ENCODE measurements at places on chromosomes 7 and 10. TPM values are rescaled to one million over a fixed set of nuclear protein-coding genes. Genes with fewer than 3 reads are reported as not detected.

Gene CDH23
- 0.16 TPM for total RNA-seq

Gene AHR
- 64.1 TPM for total RNA-seq

Gene COL26A1
- total RNA-seq = not detected

Gene AKR1D1
- not detected for total RNA-seq

Gene MSS51
- total RNA-seq = 0.71 TPM

Gene ABCA13
- 4.5 TPM for total RNA-seq

Gene HOXA4
- not detected for total RNA-seq

Gene NOS3
- not detected for total RNA-seq

Gene COL13A1
- total RNA-seq = 74.8 TPM

Gene SLC29A3
- 1.1 TPM for total RNA-seq

Gene IFIT2
- total RNA-seq = 0.44 TPM

Gene LRMDA
- not detected for total RNA-seq

Gene KCNIP2
- 0.58 TPM for total RNA-seq

Gene TIMM23
- 170 TPM for total RNA-seq

Gene ABCB4
- total RNA-seq = 15.0 TPM

Gene TAS2R3
- 0.18 TPM for total RNA-seq

Gene MMD2
- not detected for total RNA-seq

Gene ELN
- not detected for total RNA-seq
